ENCODE measurements at places on chromosomes 11 and 22.
A peak's percentile ranks its signal among the peaks of the same experiment; 100 is the strongest.

- DNase-seq: no peak
Observed at GRCh38 chr11:7901319-7901854, 29.7 kb downstream of the OR10A6 start.

DNA sequence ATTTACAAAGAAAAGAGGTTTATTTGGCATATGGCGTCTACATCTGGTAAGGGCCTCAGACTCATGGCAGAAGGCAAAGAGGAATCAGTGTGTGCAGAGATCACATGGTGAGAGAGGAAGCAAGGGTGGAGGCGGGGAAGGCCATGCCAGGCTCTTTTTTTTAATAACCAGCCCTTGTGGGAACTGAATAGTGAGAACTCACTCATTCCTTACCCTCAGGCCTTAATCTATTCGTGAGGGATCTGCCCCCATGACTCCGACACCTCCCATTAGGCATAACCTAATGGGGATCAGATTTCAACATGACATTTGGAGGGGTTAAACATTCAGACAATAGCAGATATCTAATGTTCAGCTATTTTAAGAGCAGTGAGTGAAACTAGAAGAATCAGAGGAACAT is 55.7 kb downstream of the ATM start:
- DNase-seq: no peak

- no peak for DNase-seq
Observed at GRCh38 chr11:126963603-126964363, 36.8 kb downstream of the KIRREL3 start.

- DNase-seq: peak; percentile 95
Observed at GRCh38 chr11:68040101-68040956, 1.5 kb downstream of the TCIRG1 start.

GRCh38 chr11:8658321-8659057 is 24.0 kb downstream of the TRIM66 start:
- DNase-seq: no peak

DNA sequence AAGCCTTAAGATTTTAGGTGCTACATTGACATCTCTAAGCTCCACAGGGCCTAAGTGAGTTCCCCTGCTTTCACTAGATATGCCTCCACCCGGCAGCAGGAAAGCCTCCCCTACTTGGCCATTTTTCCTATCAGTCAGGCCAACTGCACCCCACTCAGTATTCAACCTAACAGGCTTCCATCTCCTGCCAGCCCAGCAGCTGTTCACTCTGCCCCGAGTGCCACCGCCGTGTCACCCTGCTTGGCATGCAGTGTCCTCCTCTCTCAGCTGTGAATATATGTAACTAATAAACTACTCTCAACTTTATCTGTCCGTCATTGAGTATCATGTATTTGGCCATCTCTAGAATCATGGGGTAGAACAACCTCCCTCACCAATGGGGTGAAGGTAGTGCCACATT is 9.0 kb upstream of the OR6M1 start:
- DNase-seq: no peak

GRCh38 chr11:44308256-44308922 is 1.6 kb downstream of the ALX4 start:
- DNase-seq: no peak

GRCh38 chr11:95863486-95864140 is 60.3 kb downstream of the MTMR2 start:
- no peak for DNase-seq

DNA sequence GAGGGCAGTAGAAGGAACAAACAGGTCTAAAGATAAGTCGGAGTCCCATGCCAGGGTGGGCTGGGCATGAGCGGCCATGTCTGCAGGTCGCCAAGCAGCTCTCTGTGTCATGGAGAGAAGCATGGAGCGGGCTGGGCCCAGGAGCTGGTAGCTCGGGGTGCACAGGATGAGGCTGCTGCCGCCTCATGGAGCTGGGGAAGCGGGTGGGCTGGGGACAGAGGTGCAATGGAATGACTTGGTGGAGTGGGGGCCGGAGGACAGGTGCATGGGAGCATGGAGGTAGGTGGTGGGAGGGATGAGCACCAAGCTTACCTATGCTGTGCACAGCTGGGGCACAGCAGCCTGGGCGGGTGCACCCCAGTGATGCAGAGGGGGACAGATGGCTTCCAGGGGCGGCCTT is 3.6 kb downstream of the NRXN2 start:
- DNase-seq: no peak

- no peak for DNase-seq
Observed at GRCh38 chr22:38788021-38788816, 5.7 kb downstream of the DNAL4 start.

GRCh38 chr22:39703928-39704639 is 133.5 kb downstream of the CACNA1I start:
- DNase-seq: no peak

- DNase-seq: no peak
Observed at GRCh38 chr11:130208241-130209127, 48.9 kb downstream of the ST14 start.

DNA sequence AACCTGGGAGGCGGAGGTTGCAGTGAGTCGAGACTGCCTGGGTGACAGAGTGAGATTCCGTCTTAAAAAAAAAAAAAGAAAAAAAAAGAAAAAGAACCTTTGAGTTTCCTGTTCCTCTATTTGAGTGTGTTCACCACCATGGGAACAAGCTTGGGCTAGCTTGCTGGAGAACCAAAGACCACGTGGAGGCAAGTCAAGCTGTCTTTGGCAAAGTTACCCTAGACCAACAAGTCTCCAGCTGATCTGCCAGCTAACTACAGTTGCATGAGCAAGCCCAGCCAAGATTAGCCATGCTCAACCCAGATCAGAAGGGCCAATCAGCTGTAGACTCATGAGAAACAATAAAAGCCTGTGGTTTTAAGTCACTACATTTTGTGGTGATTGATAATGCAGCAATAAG is 29.7 kb downstream of the SLN start:
- DNase-seq: no peak

GRCh38 chr11:7964261-7964660 is 986 bp downstream of the NLRP10 start:
- DNase-seq: no peak

DNA sequence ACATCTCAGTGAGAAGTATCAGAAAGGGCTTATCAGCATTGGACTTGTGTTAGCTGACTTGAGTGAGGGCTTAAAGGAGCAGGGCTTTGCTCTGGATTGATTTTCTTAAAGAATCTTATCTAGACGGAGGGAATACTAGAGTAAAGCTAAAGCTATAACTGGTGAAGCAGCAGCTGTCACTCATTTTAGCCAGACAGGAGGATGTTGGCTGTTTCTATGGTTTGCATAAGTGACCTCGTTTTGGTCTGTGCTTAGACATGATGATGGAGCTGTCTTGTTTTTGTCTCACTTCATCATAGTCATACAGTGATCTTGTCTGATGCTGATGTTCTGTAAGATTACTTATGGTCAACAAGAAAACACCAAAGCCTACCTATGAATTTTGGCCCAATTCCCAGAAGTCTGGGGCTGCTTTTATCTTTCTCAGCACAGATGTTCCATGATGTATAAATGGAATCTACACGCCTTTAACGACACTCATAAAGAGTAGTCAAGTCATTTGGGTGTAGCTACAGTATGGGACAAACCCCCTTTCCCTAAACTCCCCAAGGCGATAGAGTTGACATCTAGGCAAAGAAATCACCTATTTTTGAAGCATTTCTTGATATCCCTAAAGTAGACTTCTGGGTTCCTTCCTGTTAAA is 77.5 kb upstream of the UCP3 start:
- DNase-seq: no peak

- no peak for DNase-seq
Observed at GRCh38 chr11:65043881-65044501, 3.0 kb downstream of the SAC3D1 start.

- no peak for DNase-seq
Observed at GRCh38 chr11:5923794-5924193, 18.3 kb upstream of the OR56A3 start.

DNA sequence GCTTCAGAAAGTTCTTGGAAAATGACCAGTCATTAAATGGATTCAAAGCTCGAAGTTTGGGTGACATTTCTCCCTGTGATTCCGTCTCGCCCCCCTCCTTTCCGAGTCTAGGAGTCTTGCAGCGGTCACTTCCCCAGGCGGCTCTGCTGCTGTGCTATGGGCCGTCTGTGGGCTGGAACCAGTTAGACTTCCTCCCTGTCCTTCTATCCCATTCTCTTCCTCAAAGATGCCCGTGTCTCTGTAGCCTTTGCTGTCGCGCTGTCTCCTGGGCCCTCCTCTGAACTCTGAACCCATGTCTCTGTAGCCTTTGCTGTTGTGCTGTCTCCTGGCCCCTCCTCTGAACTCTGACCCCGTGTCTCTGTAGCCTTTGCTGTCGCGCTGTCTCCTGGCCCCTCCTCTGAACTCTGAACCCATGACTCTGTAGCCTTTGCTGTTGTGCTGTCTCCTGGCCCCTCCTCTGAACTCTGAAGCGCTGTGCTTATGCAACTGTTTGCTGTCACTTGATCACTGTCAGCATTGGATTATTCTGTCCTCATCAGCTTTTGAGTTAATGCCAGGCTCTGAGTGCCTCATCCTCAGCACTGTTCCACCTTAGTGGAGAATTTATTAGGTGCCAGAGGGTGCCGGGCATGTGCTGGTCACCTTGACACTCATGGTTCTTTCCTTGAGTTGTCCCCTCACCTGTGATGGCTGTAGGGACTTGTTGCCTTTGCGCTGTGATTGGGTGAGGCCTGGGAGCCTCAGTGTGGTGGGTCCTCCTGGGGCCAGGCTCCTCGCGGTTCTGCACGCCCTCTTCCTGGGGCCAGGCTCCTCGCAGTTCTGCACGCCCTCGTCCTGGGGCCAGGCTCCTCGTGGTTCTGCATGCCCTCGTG is 173.3 kb downstream of the TBC1D22A start:
- DNase-seq: no peak

- no peak for DNase-seq
Observed at GRCh38 chr11:57458060-57458409, 2.3 kb upstream of the RTN4RL2 start.

DNA sequence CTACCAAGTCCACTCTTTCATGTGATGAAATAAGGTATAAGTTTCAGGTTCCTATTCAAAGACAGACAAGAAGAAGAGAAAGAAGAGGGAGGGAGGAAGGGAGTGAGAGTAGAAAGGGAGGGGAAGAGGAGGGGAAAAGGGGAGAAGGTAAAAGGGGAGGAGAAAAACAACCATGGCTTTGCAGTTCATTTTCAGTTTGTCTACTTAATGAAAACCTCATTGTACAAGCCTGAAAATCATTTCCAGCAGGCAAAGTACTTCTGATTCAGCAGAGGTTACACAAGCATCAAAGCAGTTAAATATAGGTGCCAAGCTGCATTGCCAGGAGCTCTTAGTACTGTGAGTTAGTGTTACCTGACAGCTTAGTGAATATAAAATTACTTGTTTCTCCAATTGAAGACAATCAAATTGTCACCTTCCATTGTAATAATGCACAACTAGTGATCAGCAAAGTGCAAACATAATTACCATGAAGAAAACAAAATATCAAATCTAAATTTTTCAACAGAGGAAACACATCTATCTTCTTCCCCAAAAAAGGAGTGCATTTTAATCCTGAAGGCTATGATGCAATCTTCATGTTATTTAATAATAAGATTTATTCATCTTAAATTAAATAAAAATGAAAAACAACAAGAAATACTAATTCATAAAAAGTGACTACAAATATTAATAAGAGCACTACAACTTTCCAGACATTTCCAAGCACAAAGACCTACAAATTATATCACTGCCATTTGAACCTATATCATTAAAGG is 8.2 kb downstream of the SOX6 start:
- DNase-seq: no peak

DNA sequence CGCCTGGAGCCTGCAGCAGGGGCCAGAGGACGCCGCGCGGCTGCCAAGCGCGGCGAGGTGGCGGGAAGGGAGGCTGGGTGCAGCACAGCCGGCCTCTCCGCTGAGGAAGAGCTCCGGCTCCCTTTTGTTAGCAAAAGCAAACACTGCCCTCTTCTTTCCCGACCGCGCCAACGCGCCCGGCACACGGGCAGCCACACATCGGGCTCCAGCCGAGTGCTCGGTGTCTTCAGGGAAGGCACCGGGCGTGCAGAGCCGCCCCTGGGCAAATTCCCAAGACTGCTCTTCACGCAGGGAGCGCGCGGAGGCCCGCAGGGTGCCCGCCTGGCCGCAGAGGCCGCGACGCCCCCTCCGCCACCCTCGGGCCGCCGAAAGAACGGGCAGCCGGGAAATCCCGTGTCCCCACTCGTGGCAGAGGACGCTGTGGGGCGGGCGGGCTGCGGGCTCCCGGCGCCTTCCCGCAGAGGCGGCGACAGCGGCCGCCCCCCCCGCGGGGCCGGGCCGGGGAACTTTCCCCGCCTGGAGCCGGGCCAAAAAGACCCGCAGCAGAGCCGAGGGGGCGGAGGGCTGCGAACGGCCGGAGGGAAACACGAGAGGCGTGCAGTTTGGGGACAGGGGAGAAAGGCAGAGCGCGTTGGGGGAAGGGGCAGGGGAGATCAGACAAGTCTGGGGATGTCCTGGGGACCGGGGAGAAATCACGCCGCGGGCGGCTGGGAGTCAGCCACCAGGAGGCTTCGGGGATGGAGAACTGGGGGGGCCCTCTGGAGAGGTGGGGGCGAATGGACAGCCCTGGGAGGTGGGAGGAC is 931 bp downstream of the CADM1 start:
- peak; percentile 28 for DNase-seq

DNA sequence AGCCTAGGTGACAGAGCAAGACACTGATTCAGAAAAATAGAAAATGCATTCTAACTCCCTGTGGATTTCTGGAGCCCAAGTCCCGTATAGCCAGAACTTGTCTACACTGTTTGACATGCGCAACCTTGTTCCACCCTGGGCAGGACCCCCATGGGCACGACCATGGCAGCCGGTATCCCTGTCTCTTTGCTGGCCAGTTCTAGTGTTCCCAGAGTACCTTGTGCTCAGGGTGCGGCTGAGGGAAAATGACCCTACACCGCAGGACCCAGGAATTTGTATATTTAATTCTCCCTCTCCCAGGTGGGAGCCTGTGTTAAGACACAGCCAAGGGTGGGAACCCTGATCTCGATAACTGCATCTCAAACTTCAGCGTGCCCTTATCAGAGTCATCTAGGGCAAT is 36.7 kb upstream of the RIC3 start:
- no peak for DNase-seq

DNA sequence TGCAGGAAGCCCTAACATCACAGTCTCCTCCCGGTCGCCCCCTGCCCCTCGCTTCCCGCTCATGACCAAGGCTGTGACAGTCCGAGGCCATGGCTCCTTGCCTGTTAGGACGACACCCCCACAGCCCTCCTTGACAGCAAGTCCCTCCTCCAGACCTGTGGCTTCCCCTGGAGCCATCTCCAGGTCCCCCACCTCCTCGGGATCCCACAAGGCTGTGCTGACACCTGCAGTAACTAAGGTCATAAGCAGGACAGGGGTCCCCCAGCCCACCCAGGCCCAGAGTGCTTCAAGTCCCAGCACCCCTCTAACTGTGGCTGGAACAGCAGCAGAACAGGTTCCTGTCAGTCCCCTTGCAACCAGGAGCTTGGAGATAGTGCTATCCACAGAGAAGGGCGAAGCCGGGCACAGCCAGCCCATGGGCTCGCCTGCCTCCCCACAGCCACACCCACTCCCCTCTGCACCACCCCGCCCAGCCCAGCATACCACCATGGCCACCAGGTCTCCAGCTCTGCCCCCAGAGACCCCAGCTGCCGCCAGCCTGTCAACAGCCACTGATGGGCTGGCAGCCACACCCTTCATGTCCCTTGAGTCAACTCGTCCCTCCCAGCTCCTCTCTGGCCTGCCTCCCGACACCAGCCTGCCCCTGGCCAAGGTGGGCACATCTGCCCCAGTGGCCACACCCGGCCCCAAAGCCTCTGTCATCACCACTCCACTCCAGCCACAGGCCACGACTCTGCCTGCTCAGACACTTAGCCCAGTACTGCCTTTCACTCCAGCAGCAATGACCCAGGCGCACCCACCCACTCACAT is 63.2 kb downstream of the OTOG start:
- no peak for DNase-seq

Data from GM12892 (cell line).